ENCODE measurements at places on chromosomes 4 and X. TPM values are rescaled to one million over a fixed set of nuclear protein-coding genes. Genes with fewer than 3 reads are reported as not detected.

Gene EPGN
- not detected for total RNA-seq

Gene LRP2BP
- total RNA-seq: 0.33 TPM

Gene SYTL4
- 0.15 TPM for total RNA-seq

Gene PHOX2B
- total RNA-seq: not detected

Gene DDX53
- not detected for total RNA-seq

Gene INTS6L
- total RNA-seq: 19.6 TPM

Gene GAGE1
- not detected for total RNA-seq

Gene FREM3
- not detected for total RNA-seq

Gene FOXR2
- not detected for total RNA-seq

Gene USP17L28
- total RNA-seq: not detected

All from Panc1 (cell line).